ENCODE measurements at places on chromosomes 1 and 21.
A peak's percentile ranks its signal among the peaks of the same experiment; 100 is the strongest.

DNA sequence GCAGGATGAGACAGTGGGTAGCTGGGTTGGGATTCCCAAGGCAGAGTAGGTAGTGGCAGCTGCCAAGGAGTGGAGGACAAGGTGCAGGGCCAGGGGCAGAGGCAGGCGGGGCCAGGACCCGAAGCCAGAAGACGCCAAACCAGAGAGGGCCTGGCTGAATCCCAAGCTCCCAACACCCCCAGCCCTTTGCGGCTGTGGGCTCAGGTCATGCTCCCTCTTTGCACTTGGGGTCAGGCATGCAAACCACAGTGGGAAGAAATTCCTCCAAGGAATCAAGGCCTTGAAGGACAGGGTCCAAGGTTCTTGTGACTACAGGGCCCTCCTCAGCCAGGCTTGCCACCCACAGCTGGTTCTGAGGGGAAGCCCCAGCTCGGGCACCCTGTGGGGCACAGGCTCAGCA is 6.2 kb downstream of the C1orf210 start:
- DNase-seq, result no peak

DNA sequence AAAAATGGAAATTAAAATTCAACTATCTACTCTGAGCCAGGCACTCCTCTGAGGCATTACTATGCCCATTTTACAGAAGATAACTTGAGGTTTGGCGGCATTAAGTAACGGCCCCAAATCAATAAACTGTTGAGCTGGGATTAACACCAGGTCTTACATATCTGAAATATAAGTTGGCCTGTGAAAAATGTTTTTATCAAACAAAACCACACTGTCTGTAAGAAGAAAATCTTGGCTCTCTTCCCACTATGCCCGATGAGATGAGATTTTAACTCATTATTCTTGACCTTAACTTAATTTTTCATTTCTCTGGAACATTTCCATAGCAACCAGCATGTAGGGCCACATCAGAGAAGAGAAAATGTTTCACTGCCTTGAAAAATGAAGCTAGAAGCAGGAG is 21.8 kb downstream of the RC3H1 start:
- no peak for DNase-seq

DNA sequence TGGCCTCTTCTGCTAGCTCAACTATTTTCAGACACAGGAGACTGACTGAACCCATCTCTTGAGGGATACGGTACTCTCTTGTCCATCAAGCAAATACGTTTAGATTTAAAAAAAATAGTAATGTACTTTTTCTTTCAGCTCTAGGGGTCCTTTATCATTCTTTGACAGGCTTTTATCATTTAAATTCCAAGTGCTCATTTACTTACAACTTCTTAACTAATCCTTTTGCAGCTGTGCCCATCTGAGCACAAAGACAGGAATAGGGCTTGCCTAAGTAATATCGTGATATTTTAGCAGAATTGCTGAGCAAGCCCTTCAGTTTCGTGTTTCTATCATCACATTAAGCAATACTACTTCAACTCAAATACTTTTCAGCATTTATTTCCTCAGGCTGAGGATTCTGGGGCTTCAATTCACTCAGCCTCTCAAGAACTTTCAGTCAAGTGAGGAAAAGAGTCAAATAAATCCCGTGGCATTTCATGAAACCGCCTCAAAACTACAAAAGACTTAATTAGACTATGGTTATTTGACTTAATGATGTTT is 317.6 kb downstream of the BACH1 start:
- DNase-seq, result no peak

GRCh38 chr1:240936911-240937668 is 325.1 kb upstream of the GREM2 start:
- DNase-seq, result no peak

GRCh38 chr21:38986806-38987632 is 181.3 kb downstream of the ETS2 start:
- no peak for DNase-seq

DNA sequence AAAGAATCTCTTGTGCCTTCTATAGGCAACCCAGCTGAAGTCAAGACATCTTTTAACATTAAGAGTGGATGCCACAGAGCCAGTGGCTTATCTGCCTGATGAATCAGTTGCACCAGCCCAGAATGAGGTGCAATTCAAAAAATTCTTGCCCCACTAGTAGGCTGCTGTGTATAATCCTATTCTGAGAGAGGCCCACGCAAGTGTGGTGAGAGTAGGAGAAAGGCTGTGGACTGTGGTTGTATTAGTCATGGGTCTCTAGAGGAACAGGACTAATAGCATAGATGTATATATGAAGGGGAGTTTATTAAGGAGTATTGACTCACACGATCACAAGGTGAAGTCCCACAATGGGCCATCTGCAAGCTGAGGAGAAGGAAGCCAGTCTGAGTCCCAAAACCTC is 216.4 kb downstream of the LTN1 start:
- DNase-seq, result no peak

DNA sequence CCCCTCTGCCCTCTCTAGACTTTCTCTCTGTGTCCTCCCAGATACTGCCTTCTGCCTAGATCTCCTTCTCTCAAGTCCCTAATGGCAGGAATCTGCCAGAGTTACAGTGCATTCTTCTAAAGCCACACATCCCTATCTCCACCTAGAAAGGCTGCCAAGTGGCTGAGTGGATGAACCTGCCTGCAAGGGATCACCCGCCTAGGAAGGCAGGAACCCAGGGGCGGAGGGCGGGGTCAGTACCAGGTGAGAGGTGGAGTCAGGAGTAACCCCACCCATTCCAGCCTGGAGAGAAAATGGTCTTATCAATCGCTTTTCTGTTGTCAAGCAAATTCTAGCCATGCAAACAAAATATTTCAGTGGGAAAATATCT is 60.8 kb downstream of the BCAR3 start:
- DNase-seq, result no peak

DNA sequence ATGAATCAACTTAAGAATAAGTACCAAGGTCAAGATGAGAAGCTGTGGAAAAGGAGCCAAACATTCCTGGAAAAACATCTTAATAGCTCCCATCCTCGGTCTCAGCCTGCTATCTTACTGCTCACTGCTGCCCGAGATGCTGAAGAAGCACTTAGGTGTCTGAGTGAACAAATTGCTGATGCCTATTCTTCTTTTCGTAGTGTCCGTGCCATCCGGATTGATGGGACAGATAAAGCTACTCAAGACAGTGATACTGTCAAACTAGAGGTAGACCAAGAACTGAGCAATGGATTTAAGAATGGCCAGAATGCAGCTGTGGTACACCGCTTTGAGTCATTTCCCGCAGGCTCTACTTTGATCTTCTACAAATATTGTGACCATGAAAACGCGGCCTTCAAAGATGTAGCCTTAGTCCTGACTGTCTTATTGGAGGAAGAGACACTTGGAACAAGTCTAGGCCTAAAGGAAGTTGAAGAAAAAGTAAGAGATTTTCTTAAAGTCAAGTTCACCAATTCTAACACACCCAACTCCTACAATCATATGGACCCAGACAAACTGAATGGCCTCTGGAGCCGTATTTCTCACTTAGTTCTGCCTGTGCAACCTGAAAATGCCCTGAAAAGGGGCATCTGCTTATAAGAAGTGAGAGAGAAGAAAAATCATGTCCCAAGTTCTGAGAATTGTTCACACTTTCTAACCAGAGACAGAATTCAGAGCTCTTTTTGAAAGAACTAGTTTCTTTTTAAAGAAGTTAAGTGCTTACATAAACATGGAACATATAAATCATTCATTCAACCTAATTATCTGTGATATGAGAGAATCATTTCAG is 35.7 kb downstream of the TOR1AIP1 start:
- DNase-seq, result no peak

DNA sequence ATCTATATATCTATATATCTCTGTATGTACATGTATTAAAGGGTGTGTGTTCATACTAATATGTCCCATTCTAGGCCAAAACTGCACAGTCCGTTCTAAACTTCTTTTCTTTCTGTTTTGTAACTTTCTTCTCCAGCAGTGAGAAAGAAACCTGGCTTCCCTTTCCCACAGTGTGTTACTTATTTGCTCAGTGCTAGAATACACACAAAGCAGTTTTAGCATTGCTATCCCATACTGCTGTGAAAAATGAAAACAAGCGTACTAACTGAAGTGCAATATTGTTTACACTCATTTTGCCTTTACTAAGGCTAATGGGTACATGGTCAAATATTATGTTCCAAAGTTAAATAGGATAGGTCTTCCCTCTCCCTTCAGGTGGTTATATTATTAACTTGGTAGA is 163.9 kb downstream of the LEPR start:
- DNase-seq, result no peak

DNA sequence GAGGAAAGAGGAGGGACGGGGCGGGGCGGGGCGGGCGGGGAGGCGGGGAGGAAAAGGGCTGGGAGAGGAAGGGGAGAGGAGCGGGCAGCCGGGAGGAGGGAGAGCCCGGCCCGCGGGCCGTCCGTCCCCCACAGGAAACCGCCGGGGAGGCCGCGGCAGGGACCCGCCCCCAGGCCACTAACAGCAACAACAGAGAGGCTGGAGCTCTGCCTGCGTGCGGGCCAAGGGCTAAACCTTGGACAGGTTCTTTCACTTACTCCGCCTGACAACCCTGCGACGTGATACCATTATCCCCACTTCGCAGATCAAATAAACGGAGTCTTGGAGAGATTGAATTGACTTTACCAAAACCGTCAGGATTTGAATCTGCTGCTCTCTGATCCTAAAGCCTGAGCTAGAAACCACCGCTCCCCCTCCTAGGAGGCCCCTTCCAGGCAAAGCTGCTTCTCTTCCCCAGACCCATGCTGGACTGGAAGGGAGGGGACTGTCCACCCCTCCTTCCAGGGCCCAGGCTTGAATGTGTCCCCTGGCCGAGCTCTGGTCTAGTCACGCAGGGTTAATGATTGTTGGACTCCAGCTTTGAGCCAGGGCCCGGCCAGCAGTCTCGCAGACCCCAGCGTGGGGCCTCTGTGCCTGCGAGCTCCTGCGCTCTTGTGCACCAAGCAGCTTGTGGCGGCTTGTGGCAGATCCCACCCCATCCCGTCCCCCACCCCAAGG is at the start of gene EVA1B:
Gene EVA1B, minus strand, starts transcription at position 10 of the 717 bp plus-strand sequence. CDS start 608 bp downstream, outside the sequence.
- DNase-seq, result peak; percentile 76

GRCh38 chr21:31294691-31295090 is 49.4 kb downstream of the TIAM1 start:
- DNase-seq, result no peak

DNA sequence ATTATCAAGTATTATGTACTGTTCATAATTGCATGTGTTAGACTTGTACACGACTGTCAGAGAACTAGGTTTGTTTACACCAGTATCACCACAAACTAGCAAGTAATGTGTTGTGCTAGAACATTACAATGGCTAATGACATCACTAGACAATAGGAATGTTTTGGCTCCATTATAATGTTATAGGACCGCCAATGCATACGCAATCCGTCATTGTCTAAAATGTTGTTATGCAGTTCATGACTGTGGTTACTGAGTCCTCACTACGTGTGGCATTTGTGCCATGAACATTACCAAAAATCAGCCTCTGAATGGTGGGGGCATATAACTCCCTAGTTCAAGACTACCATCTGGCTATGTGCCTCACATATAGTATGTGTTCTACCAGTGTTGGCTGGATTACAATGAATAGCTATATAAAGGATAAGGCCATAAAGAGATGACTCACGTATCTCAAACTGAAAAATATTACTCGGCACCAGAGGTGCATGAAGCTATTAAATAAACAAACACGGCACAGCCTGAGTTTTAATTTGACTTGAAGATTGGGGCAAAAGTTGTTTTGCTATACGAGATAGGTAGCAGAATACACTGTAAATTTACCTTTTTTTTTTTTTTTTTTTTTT is 89.1 kb upstream of the COL24A1 start:
- no peak for DNase-seq

DNA sequence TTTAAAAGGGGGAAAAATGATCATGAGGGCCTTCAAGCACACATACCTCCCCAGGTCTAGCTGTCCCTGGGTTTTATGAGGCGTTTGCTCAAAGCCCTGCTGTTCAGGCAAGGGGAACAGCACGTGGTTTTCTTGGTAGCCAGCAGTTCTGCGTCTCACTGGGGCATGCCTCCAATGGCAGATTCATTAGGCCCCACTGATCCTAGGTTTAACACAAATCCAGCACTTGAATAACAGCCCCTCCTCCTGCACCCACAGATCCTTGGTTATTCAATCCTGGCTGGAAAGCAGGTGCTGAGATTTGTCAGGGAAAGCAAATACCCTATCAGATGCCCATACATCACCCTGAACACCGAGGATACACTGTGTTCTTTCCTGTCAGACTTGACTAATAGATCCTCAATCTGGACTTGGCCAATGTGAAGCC is 106.4 kb downstream of the ZC3H11B start:
- DNase-seq, result no peak

- DNase-seq, result no peak
Observed at GRCh38 chr1:22327411-22327810, 124.2 kb upstream of the ZBTB40 start.

- no peak for DNase-seq
Observed at GRCh38 chr1:44831516-44831915, 11.5 kb downstream of the PTCH2 start.

DNA sequence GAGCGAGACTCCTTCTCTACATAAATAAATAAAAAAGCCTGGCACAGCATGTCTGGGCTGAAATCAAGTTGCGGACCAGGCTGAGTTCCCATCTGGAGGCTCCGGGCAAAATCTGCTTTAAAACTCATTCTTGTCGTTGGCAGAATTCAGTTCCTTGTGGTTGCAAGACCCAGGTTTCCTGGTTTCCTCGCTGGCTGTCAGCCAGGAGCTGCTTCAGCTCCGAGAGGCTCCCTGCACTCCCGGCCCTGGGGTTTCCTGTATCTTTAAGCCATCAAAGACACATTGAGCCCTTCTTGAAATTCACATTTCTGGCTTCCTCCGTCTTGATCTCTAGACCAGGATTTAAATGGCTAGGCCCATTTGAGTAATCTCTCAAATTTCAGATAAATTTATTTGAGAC is 20.6 kb upstream of the SCCPDH start:
- DNase-seq, result no peak

DNA sequence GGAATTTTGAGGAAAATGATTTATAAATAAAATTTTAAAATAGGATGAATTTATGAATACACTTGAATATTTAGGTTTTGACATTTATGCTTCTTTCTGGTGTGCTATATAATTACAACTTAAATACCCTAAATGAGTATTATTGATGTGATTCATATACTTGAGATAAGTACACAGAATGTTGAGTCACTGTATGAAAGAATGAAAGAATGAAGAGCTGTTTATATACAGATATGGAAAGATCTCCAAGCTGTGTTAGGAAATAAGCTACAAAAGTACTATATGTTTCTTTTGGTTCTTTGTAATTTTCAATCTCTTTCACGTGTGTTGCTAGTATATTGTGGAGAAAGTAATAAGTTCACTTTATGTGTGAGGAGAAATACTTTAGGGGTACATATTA is 147.2 kb downstream of the RASAL2 start:
- DNase-seq, result no peak

DNA sequence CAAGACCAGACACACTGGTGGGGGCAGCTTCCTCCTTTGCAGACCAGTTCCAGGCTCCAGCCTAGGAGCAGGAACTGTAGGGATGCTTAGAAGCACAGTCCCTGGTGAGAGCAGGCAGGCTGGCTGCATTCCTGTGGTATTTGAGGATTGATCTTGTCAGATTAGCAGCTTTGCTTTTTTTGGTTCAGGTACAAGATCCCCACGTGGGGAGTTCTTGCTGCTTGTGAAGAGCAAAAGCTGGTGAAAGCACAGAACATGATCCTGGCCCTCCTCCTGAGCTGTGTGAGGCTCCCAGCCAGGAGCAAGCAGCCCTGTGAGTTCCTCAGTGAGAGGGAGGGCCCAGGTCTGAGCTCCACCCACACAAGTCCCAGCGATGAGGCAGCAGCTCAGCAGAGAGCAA is 75.3 kb upstream of the ARTN start:
- DNase-seq, result peak; percentile 79

GRCh38 chr1:229088711-229089110 is 182.2 kb upstream of the RAB4A start:
- no peak for DNase-seq

GRCh38 chr1:160177231-160177630 is 13.1 kb upstream of the CASQ1 start:
- DNase-seq, result no peak

- DNase-seq, result no peak
Observed at GRCh38 chr1:153087652-153088051, 6.7 kb downstream of the SPRR2E start.
